ENCODE measurements at places on chromosomes 2 and 18.

DNA sequence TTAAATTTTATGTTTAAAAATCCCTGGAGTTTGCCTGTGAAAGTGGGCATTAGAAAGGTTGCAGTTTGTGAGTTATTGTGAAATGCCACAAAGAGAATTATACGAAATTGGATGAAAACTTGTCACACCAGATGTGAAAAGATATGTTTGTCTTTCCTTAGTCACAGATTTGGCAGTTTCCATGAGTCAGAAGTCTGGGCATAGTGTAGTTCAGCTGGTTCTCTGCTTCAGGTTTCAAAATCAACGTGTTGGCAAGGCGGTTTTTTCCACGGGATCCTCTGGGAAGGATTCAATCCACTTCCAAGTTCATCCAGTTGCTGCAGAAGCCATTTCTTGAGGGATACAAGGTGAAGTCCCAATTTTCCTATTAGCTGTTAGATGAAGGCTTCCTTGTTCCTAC lies 658.0 kb upstream of the CDH2 start:
- no peak for DNase-seq

DNA sequence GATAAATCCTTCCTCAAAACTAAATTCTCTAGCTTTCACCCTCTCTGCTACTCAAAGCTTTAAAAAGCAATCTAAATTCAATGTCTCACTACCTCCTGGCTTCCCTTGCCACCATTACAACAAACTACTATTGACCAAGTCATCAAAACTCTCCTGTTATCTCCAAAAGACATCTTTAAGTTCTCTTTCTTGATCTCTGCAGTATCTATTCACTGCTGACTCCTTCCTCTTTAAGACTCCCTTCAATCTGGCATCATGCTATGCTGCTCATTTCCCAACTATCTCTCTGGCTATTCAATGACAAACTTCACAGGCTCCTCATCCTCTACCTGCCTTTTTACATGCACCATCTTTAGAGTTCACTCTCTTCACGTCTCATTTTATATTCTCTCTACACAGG lies 5.9 kb downstream of the PPP3R1 start:
- DNase-seq = no peak

DNA sequence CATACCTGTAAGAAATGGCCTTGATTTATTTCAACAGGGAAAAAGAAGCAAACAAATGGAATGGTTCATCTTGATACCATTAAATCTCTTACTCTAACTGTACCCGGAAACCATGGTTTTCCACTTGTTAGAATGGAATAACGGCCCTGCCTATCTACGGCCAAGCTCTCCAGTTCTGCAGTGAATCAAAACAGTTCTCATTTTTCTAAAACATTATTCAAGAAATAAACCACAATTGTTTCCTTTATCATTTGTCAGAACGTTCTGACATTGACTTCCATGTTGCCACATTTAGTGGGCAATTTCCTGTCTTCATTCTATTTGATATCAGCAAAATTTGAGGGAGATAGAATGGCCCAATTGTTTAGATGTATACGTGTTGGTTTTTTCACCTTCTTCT lies 118.8 kb upstream of the CDH19 start:
- DNase-seq = no peak

- DNase-seq = no peak
Observed at GRCh38 chr2:135913727-135914365, 37.6 kb upstream of the MCM6 start.

GRCh38 chr18:36424741-36425142 lies 127.2 kb downstream of the FHOD3 start:
- DNase-seq = no peak

- no peak for DNase-seq
Observed at GRCh38 chr2:53708988-53709387, 58.6 kb upstream of the CHAC2 start.

DNA sequence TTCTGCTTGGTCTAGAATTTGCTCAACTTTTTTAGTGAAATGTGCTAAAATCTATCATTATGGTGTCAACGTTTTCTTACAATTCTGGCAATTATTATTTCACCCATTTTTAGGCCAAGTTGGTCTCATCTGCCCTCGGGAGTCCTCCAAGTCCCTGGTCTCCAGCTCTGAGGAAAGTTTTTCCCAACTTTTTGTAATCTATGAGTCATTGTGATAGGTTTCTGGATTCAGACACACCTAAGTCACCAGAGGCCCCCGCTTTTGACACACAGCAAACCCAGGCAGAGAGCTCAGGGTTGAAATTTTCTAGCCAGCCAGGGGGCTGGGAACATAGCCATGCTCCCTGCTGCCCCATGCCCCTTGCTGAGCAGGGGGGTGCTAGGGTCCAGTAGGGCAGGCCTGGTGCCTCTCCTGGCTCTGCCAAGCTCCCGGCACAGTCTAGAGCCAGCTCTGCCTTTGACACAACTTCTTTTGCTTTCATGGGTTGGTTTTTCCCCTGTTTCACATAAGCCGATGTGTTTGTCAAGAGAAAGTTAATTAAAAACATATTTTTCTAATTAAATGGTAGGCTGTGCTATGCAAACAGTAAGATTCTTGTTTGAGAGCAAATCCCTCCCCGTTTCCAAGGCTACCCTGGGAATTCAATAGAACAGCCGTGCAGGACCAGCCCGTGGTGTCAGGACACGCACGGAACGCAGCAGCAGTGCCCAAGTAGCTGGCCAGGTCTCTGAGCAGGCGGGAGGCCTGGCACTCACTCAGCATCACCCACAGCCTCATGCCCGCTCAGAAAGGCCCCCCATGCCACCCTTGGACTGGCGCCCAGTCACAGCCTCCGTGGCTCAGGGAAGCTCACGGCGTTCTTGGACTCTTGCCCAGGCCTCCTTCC lies 25.5 kb upstream of the SNED1 start:
- no peak for DNase-seq

DNA sequence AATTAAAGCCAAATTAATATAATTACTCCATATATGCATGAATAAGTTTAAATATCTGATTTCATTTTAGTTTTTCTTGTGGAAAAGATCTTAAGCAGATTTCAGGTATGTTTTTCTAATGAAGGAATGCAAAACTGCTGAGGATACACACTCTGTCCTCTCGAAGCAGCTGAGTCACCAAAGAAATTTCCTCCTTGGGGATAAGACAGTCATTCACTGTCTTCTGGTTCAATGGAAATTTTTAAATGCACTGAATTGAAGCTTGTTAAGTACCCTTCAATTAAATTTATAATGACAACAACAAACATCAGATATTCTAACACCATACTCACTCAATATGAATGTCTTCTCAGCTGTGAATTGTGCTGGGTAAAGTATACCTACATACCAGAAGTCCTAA lies 101.5 kb upstream of the DNER start:
- no peak for DNase-seq

DNA sequence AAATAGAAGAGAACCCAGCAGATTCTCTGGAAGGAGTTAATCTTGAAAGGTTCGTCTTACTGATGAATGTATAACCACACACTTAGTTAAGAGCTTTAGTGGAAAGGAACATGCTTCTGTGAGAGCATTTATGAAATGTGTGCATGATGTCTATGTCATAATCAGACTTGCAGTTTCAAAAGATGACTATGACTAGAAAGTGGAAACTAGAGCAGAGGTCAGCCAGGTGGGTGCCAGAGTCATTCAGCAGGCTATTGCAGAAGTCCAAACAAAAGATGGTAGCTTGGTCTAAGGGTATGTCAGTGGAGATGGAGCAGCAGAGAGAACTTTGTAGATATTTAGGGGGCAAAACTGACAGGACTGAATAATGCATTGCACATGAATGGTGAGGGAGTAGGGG lies 825.8 kb downstream of the DCC start:
- DNase-seq = no peak

DNA sequence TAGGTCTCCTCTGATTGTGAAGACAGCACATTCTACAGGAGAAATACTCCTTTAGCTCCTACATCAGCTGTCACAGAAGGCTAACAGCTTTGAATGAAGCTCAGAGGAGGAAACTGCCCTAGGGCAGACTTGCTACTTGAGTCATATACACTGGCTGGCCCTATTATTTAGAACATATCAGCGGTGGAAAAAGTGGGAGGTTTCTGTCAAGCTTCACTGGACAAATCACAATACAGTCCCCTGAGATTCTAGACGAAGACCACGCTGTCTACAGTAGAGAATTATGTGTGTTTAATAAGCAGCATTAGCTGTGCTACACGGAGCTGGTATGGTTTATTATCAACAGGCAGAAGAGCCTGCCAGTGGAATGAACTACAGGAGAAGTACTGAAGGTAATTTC lies 230.9 kb upstream of the FSIP2 start:
- DNase-seq = no peak

GRCh38 chr18:62450546-62451410 lies 72.0 kb upstream of the ZCCHC2 start:
- DNase-seq = no peak

GRCh38 chr2:40173276-40173675 lies 278.6 kb downstream of the SLC8A1 start:
- no peak for DNase-seq

DNA sequence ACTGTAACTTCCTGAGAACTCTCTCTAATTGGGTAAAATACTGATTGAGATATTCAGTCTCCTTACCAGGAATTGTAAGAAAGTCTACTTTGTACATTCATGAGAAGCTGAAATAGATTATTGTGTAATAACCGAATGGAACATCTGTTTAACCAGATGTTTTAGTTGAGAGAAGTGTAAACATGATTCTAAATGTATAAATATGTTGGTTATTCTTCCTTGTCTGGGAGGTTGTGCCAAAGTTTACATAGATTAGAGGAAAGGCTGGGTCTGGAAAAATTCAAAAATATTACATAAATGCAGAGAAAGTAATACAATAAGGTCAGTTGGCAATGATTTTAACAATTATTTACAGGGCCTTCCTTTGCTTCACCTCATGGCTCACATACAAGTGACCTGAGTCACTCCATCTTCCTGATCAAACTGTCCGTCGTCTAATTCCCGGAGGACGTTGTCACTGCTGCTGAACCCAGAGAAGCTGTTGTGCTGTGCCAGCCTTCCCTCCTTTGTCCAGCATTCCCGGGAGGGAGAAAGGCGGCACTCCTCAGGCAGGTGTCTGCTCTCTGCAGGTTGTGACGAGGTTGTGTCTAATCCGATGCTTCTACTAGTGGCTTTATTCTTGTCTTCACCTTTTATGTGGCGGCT lies 55.9 kb downstream of the MOB4 start:
- DNase-seq = no peak

DNA sequence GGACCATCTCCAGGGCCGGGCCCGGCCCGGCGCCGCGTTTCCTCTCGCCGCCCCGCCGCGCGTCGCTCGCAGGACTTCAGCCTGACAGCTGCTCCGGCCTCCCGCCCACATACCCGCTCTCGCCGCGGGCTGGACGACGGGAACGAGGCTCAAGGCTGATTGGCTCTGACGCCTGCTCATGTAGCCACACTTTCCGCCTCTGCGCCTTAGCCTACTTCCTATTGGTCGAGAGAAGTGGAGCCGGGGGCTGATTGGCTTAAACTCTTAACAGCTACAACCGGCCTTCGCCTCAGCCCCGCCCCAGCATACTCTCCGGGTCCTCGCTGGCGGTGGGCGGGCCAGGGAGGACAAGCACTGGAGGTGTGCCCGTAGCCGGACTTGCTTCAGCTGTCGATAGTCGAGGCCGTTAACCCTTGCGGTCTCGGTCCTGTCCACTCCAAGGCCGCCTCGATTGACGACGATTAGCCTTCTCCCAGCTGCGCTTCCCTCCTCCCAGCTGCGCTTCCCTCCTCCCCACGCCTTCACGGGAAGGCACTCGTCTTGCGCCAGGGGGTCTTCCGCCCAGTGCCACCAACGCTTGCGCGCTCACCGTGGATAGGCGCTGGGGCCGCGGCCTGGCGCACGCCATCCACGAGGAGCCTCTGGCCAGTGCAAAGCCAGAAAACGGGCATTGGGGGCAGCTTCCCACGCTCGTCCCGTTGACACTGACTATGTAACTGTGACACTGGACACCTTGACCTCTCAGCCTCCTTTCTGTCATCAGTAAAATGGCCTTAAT lies at the start of gene PRADC1:
Gene PRADC1, minus strand, starts transcription at position 86 of the 778 bp plus-strand sequence. Its CDS starts 79 bp downstream, at position 7.
- DNase-seq = peak; percentile 85

- no peak for DNase-seq
Observed at GRCh38 chr18:21896732-21897336, 156.2 kb downstream of the MIB1 start.

DNA sequence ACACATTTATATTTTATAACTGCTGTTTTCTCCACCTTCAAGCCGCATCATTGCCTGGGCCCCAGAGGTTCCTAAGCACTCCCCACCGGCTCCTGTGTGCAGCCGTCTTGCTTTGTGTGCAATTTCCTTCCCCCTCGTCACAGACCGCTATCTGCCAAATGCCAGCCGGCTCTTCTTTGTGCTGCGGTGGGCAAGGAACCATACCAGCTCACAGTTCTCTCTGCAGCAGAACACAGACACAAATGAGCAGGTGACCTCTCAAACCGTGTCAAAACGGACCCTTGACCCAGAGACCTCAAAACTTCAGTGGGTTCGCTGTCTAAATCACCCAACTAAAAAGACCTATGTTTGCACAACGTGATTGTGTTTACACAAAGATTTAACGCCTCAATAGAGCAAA lies 58.2 kb downstream of the KLF7 start:
- DNase-seq = no peak

- DNase-seq = no peak
Observed at GRCh38 chr2:216474925-216475670, 23.5 kb upstream of the RPL37A start.

DNA sequence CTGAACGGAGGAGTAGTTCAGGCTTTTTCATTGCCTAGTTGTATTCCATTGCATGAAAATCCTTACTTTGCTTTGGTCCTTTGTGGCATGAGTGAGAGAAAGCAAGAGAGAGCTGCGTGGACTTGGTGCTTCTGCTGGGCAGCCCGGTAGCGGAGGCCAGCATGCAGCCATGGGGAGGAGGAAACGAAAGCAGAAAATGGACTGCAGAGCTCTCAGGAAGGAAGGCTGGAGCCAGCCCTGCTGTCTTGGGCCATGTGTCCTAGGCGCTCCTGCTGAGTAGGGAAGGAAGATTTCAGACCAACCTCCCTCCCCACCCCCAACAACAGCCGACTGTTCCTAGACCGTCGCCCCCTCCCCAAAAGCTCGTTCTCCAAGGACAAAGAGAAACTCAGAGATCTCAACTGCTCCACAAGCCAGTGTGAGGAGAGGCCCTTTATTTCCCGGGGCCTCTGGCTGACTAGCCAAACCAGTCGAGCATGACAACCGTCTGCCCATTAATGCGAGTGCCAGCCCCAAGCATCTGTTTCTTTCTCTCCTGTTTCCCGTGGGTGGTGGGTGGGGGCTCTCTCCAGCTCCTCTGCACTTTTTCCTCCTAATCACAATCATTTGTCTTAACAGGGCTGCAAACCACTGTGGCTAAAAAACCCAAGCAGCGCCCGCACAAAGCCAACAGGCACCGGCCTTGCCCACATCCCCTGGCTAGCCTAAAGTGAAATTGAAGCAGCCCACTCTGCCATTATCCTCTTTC lies 66.8 kb upstream of the FZD7 start:
- no peak for DNase-seq

GRCh38 chr2:202118168-202118567 lies 45.1 kb downstream of the KIAA2012 start:
- no peak for DNase-seq
